HAP-1 (cell line): ENCODE measurements at places on chromosomes 1 and 21.

DNA sequence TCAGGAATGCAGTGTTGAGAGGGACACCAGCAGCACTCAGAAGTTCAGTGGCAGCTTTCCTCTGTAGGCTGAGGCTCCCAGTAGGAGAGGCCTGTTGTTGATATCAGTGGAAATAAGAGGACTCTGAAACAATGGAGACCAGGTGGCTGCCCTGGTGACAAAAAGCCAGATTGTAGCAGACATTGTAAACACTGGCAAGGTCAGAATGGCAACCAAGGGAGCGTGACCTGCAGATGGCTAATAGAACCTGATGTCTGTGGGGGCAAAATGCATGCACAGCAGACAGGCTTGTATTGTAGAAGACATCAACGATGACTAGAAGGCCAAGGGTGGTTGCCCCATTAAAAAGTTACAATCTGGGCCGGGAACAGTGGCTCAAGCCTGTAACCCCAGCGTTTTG is 53.1 kb upstream of the GPR37L1 start:
- DNase-seq: no peak

GRCh38 chr1:162019006-162019405 is 4.7 kb downstream of the OLFML2B start:
- no peak for DNase-seq

GRCh38 chr1:113947388-113948107 is 18.4 kb downstream of the HIPK1 start:
- DNase-seq: no peak

DNA sequence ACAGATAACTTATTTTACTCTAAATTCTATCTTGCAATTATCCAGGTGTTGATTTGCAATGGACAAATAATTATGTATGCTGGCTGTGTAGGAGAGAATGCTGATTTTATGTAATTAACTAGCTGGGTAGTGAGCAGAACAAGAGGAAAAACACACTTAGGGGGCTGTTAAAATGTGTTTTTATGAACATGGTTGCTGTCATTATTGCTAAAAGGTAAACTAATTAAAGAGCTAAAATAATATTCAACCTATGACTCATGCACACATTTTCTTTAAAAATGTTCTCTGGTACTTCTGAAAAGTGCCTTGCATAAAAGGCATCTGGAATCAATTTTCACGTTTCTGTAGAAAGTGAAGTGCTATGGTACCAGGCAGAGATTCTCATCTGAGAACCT is 192.8 kb upstream of the C8B start:
- no peak for DNase-seq

GRCh38 chr1:161499099-161500039 is 5.9 kb upstream of the FCGR2A start:
- no peak for DNase-seq

DNA sequence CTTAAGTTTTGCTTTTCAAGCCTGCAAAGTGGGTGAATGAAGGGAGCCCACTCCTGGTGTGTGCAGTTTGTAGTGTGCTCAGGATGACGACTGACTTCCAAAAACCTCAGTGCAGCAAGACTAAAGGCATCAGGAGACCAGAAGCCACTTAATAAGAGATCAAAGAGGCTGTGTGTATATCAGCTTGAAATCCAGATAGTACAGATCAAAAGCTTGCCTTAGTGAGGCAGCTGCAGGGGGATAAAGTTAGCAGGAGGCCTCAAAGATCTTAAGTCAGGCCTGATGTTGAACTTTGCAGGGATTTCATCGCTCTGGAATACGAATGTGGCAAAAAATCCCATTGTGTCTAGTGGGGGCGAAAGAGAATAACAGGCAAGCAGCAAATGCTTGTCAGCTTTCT is 99.8 kb downstream of the PATJ start:
- no peak for DNase-seq

DNA sequence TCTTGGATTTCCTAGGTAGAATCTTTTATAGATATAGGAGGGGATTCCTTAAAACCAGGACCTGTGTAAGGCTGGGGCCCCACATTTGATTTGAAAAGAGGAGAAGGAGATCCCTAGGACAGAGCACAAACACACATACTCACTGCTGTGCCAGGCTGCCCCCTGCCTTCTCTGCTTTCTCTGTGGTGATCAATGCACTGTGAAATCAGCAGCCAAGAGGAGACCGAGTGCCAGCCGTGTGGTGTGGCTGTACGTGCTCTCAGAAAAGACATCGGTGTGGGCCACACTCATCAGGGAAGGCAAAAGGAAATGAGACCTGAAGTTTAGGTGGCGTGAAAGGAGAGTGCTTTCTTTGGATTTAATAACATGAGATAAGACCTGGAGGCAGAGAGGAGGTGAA is 194.2 kb downstream of the ZSCAN20 start:
- no peak for DNase-seq
